ENCODE measurements at places on chromosomes 3 and 15. TPM values are rescaled to one million over a fixed set of nuclear protein-coding genes. Genes with fewer than 3 reads are reported as not detected.

The CFAP161 gene
- not detected for polyA plus RNA-seq

The TM6SF1 gene
- 1.3 TPM for polyA plus RNA-seq

The ROPN1 gene
- not detected for polyA plus RNA-seq

The C3orf85 gene
- not detected for polyA plus RNA-seq

The SCAANT1 gene
- polyA plus RNA-seq = not detected

The PLCH1 gene
- not detected for polyA plus RNA-seq

The SH2D7 gene
- not detected for polyA plus RNA-seq

The SERINC4 gene
- polyA plus RNA-seq = 3.0 TPM

The PLA2G4E gene
- polyA plus RNA-seq = not detected

The TGM4 gene
- polyA plus RNA-seq = 0.09 TPM

The CFAP20DC gene
- 2.7 TPM for polyA plus RNA-seq

The RTP4 gene
- 6.1 TPM for polyA plus RNA-seq

The CCR9 gene
- 0.77 TPM for polyA plus RNA-seq

The SLC38A3 gene
- not detected for polyA plus RNA-seq

The FHIT gene
- polyA plus RNA-seq = 3.2 TPM

The NDUFB5 gene
- 82.1 TPM for polyA plus RNA-seq

The LRRC15 gene
- polyA plus RNA-seq = not detected
